ENCODE measurements at places on chromosomes 12 and 14. TPM values are rescaled to one million over a fixed set of nuclear protein-coding genes. Genes with fewer than 3 reads are reported as not detected.

The RTRAF gene
- 36.9 TPM for total RNA-seq

GRCh38 chr14:65277027-65277426 is 135.5 kb upstream of the FUT8 start:
- H3K4me1 ChIP-seq: no peaks in the 10 kb centered on the region
- H3K27ac ChIP-seq: no peak overlapping the region
- H3K36me3 ChIP-seq: no peaks in the 10 kb centered on the region
- H3K27me3 ChIP-seq: no peaks in the 10 kb centered on the region

The OAS1 gene
- 9.4 TPM for total RNA-seq

The SRRM4 gene
- 0.21 TPM for total RNA-seq

The ACTN1 gene
- total RNA-seq: 1,201 TPM

DNA sequence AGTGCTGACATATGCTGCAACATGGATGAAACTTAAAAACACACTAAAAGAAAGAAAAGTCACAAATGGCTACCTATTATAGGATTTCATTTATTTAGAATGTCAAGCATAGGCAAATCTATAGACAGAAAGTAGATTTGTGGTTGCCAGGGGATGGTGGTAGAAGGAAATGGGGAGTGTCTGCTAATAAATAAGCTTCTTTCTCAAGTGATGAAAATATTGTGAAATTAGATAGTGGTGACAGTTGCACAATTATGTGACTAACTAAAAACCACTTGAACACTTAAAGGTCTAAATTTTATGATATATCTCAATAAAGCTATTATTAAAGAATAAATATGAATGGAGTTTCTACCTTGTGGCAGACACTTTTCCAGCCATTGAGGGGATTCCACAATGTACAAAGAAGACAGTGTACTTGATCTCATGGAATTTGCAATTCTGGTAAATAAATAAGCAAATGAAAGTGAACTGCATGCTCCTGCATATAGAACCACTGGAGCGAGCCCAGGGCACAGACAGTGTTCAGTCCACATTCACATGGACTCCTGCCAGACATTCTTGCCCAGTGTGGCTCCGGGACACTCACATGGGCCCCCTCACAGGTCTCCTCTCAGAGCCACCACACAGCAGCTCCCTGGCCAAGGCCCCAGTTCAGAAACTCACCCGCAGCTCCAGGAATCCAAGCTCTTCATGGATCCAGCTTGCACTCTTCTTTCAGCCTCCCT is 107.1 kb upstream of the ARID2 start:
- H3K4me3 ChIP-seq: no peak overlapping the region
- no peaks in the 10 kb centered on the region for H3K36me3 ChIP-seq
- no peaks in the 10 kb centered on the region for H3K27me3 ChIP-seq

- H3K27ac ChIP-seq: peak overlapping the region; percentile 82
- peak; percentile 82 for DNase-seq
- H3K4me3 ChIP-seq: peak overlapping the region; percentile 34
- peaks cover 55% of the 10 kb centered on the region for H3K4me1 ChIP-seq
- H3K27me3 ChIP-seq: no peaks in the 10 kb centered on the region
Observed at GRCh38 chr12:96233939-96234461, 39.8 kb downstream of the ELK3 start.

DNA sequence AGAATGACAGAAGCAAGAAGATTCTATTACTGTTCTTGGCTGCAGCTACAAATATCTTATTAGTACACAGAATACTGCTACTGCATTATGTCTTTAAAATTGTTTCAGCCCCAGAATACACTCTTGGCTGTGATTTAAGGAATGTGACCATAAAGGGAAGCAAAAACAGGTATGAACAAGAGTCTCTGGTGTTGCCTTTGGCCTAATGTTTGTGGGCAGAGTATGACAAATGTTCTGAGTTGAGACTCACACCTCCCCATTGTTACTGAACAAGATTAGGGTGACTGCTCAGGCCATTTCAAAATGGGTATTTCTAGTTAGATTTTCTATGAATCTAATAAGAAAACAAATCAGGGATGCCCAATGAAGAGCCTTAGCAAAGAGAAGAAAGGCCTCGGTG is 28.5 kb downstream of the TTC6 start:
- peaks cover 9% of the 10 kb centered on the region for H3K4me1 ChIP-seq
- H3K27me3 ChIP-seq: peaks cover 11% of the 10 kb centered on the region
- H3K4me3 ChIP-seq: no peak overlapping the region
- H3K36me3 ChIP-seq: no peaks in the 10 kb centered on the region
- H3K27ac ChIP-seq: no peak overlapping the region
- DNase-seq: no peak

- DNase-seq: no peak
- no peaks in the 10 kb centered on the region for H3K36me3 ChIP-seq
- H3K27ac ChIP-seq: no peak overlapping the region
- H3K4me3 ChIP-seq: no peak overlapping the region
Observed at GRCh38 chr12:126347421-126347820, 1282.2 kb downstream of the AACS start.

DNA sequence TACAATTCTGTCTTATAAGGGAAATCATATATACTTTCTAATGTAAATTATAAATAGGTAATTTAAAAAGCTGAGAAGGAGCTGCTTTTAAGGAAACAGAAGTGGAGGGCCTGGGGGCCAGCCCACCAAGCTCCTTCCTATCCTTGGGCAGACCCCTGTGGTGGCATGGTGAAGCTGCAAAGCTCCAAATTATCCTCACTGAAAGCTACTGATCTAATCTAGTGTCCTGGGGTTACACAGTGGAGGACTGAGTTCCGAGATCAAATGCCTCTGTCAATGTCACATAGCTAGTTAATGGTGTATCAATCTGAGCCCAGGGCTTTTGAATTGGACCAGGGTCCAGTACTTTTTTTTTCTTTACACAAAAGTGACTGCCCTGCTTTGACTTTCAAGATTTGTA is 355.4 kb downstream of the CEP128 start:
- DNase-seq: no peak
- H3K27ac ChIP-seq: no peak overlapping the region
- no peaks in the 10 kb centered on the region for H3K27me3 ChIP-seq
- H3K4me1 ChIP-seq: no peaks in the 10 kb centered on the region

DNA sequence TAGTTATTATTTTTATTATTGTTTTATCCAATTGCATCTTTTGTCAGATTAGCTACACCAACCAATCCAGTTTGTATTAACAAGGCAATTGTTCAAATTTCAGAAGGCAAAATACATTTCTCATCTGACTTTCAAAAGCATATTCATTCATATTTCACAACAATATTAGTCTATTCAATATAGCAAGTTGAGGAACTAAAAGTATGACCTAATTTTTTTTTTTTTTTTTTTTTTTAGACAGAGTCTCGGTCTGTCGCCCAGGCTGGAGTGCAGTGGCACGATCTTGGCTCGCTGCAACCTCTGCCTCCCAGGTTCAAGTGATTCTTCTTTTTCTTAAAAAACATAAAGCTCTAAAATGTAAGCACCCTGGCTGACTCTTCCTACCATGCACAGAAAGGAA is 17.3 kb downstream of the COX14 start:
- no peaks in the 10 kb centered on the region for H3K27me3 ChIP-seq
- DNase-seq: no peak
- peaks cover 22% of the 10 kb centered on the region for H3K36me3 ChIP-seq
- no peak overlapping the region for H3K27ac ChIP-seq

GRCh38 chr14:63496837-63497400 is 46.3 kb downstream of the PPP2R5E start:
- H3K27ac ChIP-seq: no peak overlapping the region
- no peaks in the 10 kb centered on the region for H3K27me3 ChIP-seq
- H3K4me1 ChIP-seq: peaks cover 76% of the 10 kb centered on the region

DNA sequence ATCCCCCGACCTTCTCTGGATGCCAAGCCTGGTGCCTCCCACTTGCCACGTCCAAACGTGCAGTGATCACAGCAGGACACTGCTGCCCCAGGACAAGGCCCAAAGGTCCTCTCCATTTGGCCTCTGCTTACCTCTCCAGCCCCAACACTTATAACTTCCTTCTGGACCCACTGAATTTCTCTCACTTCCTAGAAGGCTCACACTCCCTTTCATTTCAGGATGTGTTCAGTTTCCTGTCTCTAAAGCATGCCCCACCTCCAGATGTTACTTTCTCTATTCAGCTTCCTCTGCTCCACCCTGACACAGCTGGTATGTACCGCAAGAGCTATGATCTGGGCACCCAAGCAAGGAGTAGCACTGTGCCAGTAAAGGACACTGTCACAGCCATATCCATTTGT is 33.0 kb downstream of the CDKL1 start:
- H3K36me3 ChIP-seq: no peaks in the 10 kb centered on the region
- no peaks in the 10 kb centered on the region for H3K27me3 ChIP-seq
- H3K4me3 ChIP-seq: peak overlapping the region; percentile 60
- H3K4me1 ChIP-seq: no peaks in the 10 kb centered on the region
- peak overlapping the region; percentile 15 for H3K27ac ChIP-seq

GRCh38 chr12:99713946-99714520 is 66.5 kb downstream of the GARIN6 start:
- no peak overlapping the region for H3K27ac ChIP-seq
- no peaks in the 10 kb centered on the region for H3K36me3 ChIP-seq
- DNase-seq: no peak
- no peaks in the 10 kb centered on the region for H3K4me1 ChIP-seq

GRCh38 chr12:113244047-113244460 is 22.8 kb downstream of the TPCN1 start:
- peak overlapping the region; percentile 37 for H3K4me3 ChIP-seq
- H3K27ac ChIP-seq: peak overlapping the region; percentile 82
- H3K27me3 ChIP-seq: no peaks in the 10 kb centered on the region
- no peak for DNase-seq

GRCh38 chr12:111413442-111414086 is 7.8 kb downstream of the SH2B3 start:
- no peaks in the 10 kb centered on the region for H3K27me3 ChIP-seq
- peaks cover 3% of the 10 kb centered on the region for H3K36me3 ChIP-seq
- H3K4me3 ChIP-seq: no peak overlapping the region
- H3K4me1 ChIP-seq: peaks cover 54% of the 10 kb centered on the region

DNA sequence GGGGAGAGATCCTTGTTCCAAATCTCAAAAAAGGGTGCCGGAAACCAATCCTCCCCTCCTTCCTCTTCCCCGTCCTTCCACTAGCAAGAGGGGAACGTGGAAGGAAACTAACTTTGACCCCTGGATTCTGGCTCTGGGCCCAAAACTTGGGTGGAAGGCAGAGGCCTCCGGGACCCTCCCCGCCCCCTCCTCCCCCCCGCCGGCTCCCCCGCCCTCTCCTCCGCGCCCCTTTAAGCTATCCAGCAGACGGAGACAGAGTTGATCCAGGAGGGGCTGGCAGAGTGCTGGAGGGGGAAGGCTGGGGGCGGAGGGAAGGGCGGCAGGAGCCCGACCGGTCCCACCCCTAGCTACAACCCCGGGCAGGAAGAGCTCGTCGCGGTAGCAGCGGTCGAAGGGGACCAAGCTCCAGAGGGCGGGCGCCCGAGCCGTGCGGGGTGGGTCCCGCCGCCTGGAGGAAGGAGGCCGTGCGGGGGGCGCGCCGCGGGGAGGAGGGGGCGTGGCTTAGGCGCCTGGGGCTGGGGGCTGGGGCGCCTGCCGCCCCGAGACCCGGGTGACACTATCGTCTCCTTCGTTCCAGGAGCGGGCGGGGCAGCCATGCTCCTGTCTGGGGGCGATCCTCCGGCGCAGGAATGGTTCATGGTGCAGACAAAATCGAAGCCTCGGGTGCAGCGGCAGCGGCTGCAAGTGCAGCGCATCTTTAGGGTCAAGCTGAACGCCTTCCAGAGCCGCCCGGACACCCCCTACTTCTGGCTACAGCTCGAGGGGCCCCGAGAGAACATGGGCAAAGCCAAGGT is at the start of gene NYNRIN:
Gene NYNRIN, plus strand, starts transcription at position 351 of the 794 bp plus-strand sequence. Its CDS starts 244 bp downstream, at position 595.
- no peaks in the 10 kb centered on the region for H3K27me3 ChIP-seq
- H3K36me3 ChIP-seq: no peaks in the 10 kb centered on the region
- peak within 1 kb of the TSS; percentile 51 for H3K27ac ChIP-seq
- DNase-seq: no peak

The ZNF891 gene
- 5.4 TPM for total RNA-seq

- no peaks in the 10 kb centered on the region for H3K4me1 ChIP-seq
- no peak overlapping the region for H3K4me3 ChIP-seq
- no peak overlapping the region for H3K27ac ChIP-seq
- no peaks in the 10 kb centered on the region for H3K36me3 ChIP-seq
- H3K27me3 ChIP-seq: no peaks in the 10 kb centered on the region
Observed at GRCh38 chr14:77206877-77207389, 25.3 kb downstream of the TMEM63C start.

- no peak overlapping the region for H3K27ac ChIP-seq
- no peaks in the 10 kb centered on the region for H3K27me3 ChIP-seq
- H3K4me3 ChIP-seq: no peak overlapping the region
- no peaks in the 10 kb centered on the region for H3K4me1 ChIP-seq
- DNase-seq: no peak
Observed at GRCh38 chr14:53767566-53767965, 189.1 kb downstream of the BMP4 start.

- no peak for DNase-seq
- H3K27me3 ChIP-seq: no peaks in the 10 kb centered on the region
- H3K4me3 ChIP-seq: no peak overlapping the region
- no peak overlapping the region for H3K27ac ChIP-seq
Observed at GRCh38 chr12:111728795-111729194, 37.9 kb upstream of the ALDH2 start.

The ANO2 gene
- total RNA-seq: 18.5 TPM

The GARIN6 gene
- not detected for total RNA-seq

DNA sequence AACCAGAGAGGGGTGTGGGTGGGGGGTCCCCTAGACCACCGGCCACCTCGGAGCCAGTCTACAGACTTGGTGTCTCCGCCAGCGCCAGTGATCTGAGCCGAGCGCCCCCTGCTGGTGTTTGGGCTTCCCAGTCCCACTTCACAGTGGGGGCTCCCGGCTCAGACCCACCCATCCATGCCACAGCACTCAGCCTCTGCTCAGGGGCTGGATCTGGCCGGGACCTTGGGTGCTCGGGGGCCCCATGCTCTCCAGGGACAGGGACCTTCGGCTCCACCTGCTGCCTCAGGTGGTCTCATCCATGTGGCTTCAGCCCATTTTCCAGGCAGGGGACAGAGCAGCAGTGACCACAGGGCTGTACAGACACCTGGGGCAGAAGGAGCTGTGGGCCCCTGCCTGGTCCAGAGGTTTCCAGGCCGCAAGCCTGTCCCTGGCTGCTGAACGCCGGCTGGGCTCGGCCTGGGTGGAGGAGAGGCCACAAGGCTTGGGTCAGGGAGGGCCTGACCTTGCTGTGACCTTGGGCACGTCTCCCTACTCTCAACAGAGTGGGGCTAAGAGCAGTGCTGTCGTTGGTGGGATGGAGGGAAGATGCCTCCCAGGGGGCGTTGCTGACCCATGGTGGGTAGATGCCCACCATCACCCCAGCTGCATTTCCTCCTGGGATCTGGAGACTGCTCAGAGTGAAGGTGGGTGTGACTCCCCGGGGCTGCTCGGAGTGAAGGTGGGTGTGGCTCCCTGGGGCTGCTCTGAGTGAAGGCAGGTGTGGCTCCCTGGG is 86.3 kb downstream of the KIF26A start:
- H3K4me1 ChIP-seq: no peaks in the 10 kb centered on the region
- H3K27ac ChIP-seq: no peak overlapping the region
- no peaks in the 10 kb centered on the region for H3K27me3 ChIP-seq

Data from thoracic aorta (tissue), 2 donors.